ENCODE measurements at places on chromosomes 13 and 19. TPM values are rescaled to one million over a fixed set of nuclear protein-coding genes. Genes with fewer than 3 reads are reported as not detected.

Gene KIR3DL2
- not detected for total RNA-seq

Gene ZNF85
- 19.8 TPM for total RNA-seq

Gene MEIS3
- 2.7 TPM for total RNA-seq

Gene EHD2
- total RNA-seq: 81.5 TPM

Gene IGLON5
- 114 TPM for total RNA-seq

Gene ZNF90
- 16.7 TPM for total RNA-seq

Gene SYT3
- total RNA-seq: 0.15 TPM

Gene NTN5
- total RNA-seq: 0.21 TPM

Gene FXYD1
- not detected for total RNA-seq

Gene MCF2L
- total RNA-seq: 16.5 TPM

Gene SH2D3A
- 1.5 TPM for total RNA-seq

Gene OR10H1
- not detected for total RNA-seq

Gene PABPC3
- total RNA-seq: 0.44 TPM

Gene MISP
- total RNA-seq: not detected

Gene RASGRP4
- 8.1 TPM for total RNA-seq

Gene AMER2
- total RNA-seq: 1.5 TPM

Gene HCN2
- total RNA-seq: 0.28 TPM

Gene APOC4
- total RNA-seq: not detected

Gene ZFP36
- 10.2 TPM for total RNA-seq

Gene CLEC17A
- not detected for total RNA-seq

Gene NBEA
- total RNA-seq: 11.7 TPM

Gene ZNF253
- total RNA-seq: 23.3 TPM

Gene ACER1
- not detected for total RNA-seq

Gene IZUMO2
- not detected for total RNA-seq

Gene CRB3
- total RNA-seq: 0.44 TPM

Gene MAG
- total RNA-seq: not detected

Gene DOCK6
- total RNA-seq: 411 TPM

Gene ATP4A
- not detected for total RNA-seq

Gene SULT2A1
- not detected for total RNA-seq

Gene C19orf33
- total RNA-seq: 2.7 TPM

Gene ZNF154
- 23.2 TPM for total RNA-seq

Gene ZNF320
- total RNA-seq: 34.7 TPM

Gene ZNF333
- total RNA-seq: 17.5 TPM

Gene SLITRK1
- total RNA-seq: 0.51 TPM
